ENCODE measurements at places on chromosomes 4 and X.

DNA sequence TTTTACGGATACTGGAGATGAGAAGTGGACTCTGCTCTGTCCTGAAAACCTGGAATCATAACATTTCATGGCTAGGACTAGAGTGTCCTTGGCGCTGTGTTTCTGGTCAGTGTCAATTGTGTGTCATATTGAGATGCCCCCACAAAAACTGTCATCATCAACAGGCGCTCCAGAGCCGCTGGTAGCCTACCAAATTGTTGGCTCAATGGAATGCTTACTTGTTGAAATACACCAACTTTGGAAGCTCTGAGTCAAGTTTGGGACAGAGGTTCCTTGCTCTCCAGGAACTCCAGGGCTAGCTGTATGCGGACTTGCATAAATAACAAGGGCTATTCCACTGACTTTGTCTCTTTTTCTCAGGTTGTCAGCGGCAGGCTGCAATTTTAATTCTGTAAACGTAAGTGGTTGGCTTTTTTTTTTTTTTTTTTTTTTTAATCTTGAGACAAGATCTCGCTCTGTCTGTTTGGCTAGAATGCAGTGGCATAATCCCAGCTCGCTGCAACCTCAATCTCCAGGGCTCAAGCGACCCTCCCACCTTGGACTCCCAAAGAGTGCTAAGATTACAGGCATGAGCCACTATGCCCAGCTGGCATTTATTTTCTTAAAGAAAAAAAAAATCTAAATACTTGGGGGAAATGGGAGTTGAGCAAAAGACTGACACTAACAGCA, 871 bp upstream of the HPGD start:
- H3K4me3 ChIP-seq, result peak overlapping the region; percentile 79
- DNase-seq, result no peak
- peaks cover 39% of the 10 kb centered on the region for H3K4me1 ChIP-seq

GRCh38 chrX:100447655-100448397, 37.8 kb upstream of the PCDH19 start:
- H3K27ac ChIP-seq, result no peak overlapping the region
- H3K4me1 ChIP-seq, result no peaks in the 10 kb centered on the region
- peak; percentile 15 for DNase-seq
- H3K36me3 ChIP-seq, result no peaks in the 10 kb centered on the region
- H3K4me3 ChIP-seq, result no peak overlapping the region
- H3K27me3 ChIP-seq, result no peaks in the 10 kb centered on the region

DNA sequence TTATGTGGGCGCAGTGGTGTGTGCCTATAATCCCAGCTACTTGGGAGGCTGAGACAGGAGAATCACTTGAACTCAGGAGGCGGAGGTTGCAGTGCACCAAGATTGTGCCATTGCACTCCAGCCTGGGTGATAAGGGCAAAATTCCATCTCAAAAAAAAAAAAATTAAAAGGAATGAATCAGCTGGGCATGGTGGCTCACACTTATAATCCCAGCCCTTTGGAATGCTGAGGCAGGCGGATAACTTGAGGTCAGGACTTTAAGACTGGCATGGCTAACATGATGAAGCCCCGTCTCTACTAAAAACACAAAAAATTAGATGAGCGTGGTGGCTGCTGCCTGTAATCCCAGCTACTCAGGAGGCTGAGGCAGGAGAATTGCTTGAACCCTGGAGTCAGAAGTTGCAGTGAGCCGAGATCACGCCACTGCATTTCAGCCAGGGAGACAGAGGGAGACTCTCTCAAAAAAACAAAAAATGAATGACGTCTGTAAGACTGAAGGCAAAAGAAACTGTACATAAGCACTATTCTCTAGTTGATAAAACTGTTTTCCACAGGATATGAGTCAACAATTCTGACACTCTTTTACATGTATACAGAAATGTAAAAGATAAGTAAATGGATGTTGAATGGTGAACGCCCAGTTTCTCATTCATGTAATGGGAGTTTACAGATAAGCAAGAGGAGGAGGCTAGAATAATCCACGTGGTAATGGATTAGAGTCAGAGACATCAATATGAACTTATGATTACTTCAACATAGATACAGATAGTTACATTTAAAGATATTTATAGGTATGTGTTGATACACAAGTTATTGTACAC, 22.2 kb downstream of the CENPC start:
- peaks cover 57% of the 10 kb centered on the region for H3K4me1 ChIP-seq
- no peaks in the 10 kb centered on the region for H3K27me3 ChIP-seq
- peak overlapping the region; percentile 97 for H3K27ac ChIP-seq

DNA sequence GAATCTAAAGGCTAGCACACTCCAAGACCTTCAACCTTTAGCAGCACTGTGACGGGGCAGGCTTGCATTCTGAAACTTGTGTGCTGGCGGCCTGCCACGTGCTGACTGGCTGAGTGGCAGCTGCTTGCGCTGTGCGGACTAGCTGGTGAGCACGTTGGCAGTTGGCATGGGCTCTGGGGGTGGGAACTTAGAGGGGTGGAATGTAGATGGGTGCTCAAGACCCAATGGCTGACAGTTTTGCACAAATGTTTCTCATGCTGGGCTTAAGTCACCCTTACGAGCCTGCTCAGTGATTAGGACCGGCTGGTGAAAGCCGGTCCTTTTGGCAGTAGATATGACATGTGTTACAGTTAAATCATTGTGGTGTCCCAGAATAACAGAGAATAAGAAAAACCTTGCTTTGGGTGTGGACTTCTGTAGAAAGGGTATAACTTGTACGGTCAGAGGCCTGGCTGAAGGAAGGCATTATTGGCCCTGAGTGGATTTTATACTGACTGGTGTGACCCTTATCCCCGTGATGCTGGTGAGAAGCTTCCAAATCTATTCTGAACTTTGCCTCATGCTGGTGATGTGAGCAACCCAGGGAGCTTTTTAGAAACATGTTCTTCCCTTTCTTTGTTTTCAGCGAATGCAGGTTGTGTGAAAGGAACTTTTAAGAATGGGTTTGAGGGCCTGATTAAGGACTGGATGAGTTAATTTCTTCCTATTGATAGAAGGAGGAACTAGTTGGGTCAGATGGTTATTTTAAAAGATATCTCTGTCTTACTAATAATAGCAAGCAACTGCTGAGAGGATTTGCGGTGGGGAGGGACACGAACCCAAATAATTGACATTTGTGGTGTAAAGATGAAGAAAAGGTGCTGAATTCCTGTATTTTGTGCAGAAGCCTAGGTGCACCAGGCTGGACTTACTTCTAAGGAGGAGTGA, 107.4 kb upstream of the SLC4A4 start:
- H3K36me3 ChIP-seq, result no peaks in the 10 kb centered on the region
- no peak for DNase-seq
- H3K27me3 ChIP-seq, result peaks cover 3% of the 10 kb centered on the region
- no peak overlapping the region for H3K27ac ChIP-seq
- no peaks in the 10 kb centered on the region for H3K4me1 ChIP-seq

DNA sequence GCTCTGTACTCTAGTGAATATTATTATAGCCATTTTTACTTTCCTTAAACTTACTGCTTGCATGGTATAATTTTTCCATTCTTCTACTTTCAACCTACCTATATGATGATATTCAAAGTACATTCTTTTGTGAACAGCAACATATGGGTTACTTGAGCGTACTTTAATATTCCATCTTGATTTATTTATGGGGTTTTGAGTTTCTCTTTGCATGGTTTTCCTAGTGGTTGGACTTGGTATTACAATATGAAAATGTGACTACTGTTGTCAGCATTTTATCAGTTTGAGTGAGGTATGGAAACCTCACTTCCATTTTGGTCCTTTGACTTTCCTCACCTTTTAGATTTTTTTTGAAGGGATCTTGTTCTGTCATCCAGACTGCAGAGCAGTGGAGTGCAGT, 35.9 kb downstream of the ADGRG4 start:
- no peak for DNase-seq
- no peaks in the 10 kb centered on the region for H3K36me3 ChIP-seq
- peaks cover 8% of the 10 kb centered on the region for H3K27me3 ChIP-seq
- H3K4me1 ChIP-seq, result no peaks in the 10 kb centered on the region
- H3K27ac ChIP-seq, result no peak overlapping the region

- no peaks in the 10 kb centered on the region for H3K36me3 ChIP-seq
- no peak for DNase-seq
- no peaks in the 10 kb centered on the region for H3K27me3 ChIP-seq
- no peak overlapping the region for H3K27ac ChIP-seq
These were observed 86.5 kb upstream of the EGFL6 start for GRCh38 chrX:13482746-13483541.

- no peaks in the 10 kb centered on the region for H3K4me1 ChIP-seq
- H3K27me3 ChIP-seq, result no peaks in the 10 kb centered on the region
- no peaks in the 10 kb centered on the region for H3K36me3 ChIP-seq
- no peak overlapping the region for H3K4me3 ChIP-seq
- no peak for DNase-seq
These were observed 164.8 kb upstream of the PITX2 start for GRCh38 chr4:110787707-110788106.

GRCh38 chr4:156217236-156217635, 263.6 kb upstream of the CTSO start:
- no peak overlapping the region for H3K27ac ChIP-seq
- no peak overlapping the region for H3K4me3 ChIP-seq
- DNase-seq, result no peak
- no peaks in the 10 kb centered on the region for H3K27me3 ChIP-seq
- H3K36me3 ChIP-seq, result no peaks in the 10 kb centered on the region
- H3K4me1 ChIP-seq, result no peaks in the 10 kb centered on the region

GRCh38 chr4:107618656-107619055, 101.4 kb downstream of the PAPSS1 start:
- H3K27ac ChIP-seq, result no peak overlapping the region
- no peak for DNase-seq
- no peaks in the 10 kb centered on the region for H3K27me3 ChIP-seq
- peaks cover 18% of the 10 kb centered on the region for H3K36me3 ChIP-seq
- no peak overlapping the region for H3K4me3 ChIP-seq

Measured in activated CD4-positive, alpha-beta memory T cell treated with anti-CD3 and anti-CD28 coated beads, Interleukin-2, amount 10 ng/mL, durations not matched to agents 7 days and 5 days (primary cell).